ENCODE measurements at places on chromosomes 1 and 21. TPM values are rescaled to one million over a fixed set of nuclear protein-coding genes. Genes with fewer than 3 reads are reported as not detected.

SERTAD4 gene
- total RNA-seq = 1.1 TPM

EFCAB7 gene
- 4.0 TPM for total RNA-seq

DMBX1 gene
- 0.76 TPM for total RNA-seq

KRTAP11-1 gene
- not detected for total RNA-seq

GREM2 gene
- 0.34 TPM for total RNA-seq

IVL gene
- 0.03 TPM for total RNA-seq

SERPINC1 gene
- not detected for total RNA-seq

CYP4A22 gene
- not detected for total RNA-seq

ITLN2 gene
- not detected for total RNA-seq

HNRNPU gene
- total RNA-seq = 376 TPM

Data from A549 treated with CpdA at 1 μM for 4 hours (cell line).